ENCODE measurements at places on chromosomes 7 and 10.
A peak's percentile ranks its signal among the peaks of the same experiment; 100 is the strongest.

DNA sequence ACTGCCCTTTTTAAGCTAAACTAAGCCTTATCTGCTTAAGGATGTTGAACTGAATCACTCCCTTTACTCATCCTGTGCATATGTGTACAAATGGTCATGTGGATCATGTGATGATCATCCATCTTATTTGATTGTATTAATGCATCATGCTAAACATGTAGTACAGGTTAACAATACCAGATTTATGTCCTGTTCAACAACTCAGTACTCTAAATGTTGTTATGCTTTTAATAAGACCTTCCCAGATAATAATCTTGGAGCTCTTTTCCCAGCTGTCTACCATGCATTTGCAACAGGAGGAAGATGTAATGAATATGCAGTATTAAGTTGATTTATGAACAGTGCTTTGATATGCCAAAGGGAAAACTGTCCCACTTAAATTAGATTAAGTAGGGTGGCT is 318.0 kb downstream of the BICC1 start:
- peaks cover 54% of the 10 kb centered on the region for H3K4me1 ChIP-seq
- H3K27ac ChIP-seq: no peak overlapping the region
- H3K27me3 ChIP-seq: no peaks in the 10 kb centered on the region
- no peak for DNase-seq

- no peak overlapping the region for H3K27ac ChIP-seq
- no peak for DNase-seq
- H3K4me1 ChIP-seq: peaks cover 20% of the 10 kb centered on the region
- no peak overlapping the region for H3K4me3 ChIP-seq
- no peaks in the 10 kb centered on the region for H3K27me3 ChIP-seq
These were observed 230.9 kb downstream of the DOCK4 start for GRCh38 chr7:111975346-111975745.

- no peaks in the 10 kb centered on the region for H3K27me3 ChIP-seq
- peak overlapping the region; percentile 34 for H3K27ac ChIP-seq
- no peak for DNase-seq
- H3K36me3 ChIP-seq: peaks cover 17% of the 10 kb centered on the region
- H3K4me1 ChIP-seq: peaks cover 11% of the 10 kb centered on the region
- no peak overlapping the region for H3K4me3 ChIP-seq
These were observed 5.9 kb downstream of the BORCS7 start for GRCh38 chr10:102859911-102860310.

DNA sequence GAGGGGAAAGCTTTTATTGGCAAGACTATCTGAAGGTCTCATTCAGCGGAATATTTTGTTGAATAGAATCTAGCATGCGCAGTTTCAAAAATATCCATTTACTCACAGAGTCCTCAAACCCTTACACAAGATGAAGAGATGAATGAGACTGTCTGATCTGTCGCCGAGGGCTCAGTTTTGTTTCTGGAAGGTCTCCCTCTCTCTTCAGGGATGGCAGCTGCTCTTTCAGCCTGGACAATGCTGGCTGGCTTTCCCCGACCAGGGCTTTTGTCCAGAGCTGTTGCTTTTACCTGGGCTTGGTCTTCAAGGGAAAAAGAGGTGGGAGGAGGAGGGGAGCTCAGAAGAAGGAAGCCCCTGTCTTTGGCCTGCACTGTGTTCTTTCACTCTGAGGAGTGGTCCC is 81.9 kb upstream of the BTBD16 start:
- H3K4me1 ChIP-seq: peaks cover 53% of the 10 kb centered on the region
- no peak overlapping the region for H3K4me3 ChIP-seq
- peaks cover 5% of the 10 kb centered on the region for H3K36me3 ChIP-seq

DNA sequence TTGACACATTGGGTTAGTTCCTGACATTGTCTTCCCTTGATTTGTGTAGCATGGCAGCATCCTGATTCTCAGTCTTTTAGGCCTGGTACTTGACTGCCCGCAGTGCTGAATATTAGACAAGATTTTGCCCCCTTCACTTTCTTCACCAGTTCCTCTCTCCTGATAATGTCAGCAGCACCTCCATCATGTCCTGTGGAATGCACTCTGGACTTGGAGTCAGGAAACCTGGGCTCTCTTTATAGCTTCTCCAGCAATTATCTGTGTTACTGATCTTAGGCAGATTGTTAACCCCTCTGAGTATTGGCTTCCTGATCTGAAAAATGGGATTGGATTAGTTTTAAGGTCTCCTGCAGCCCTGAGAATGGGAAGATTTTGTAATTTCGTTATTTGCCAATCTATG is 19.0 kb downstream of the HBP1 start:
- no peak overlapping the region for H3K4me3 ChIP-seq
- DNase-seq: no peak
- H3K27me3 ChIP-seq: no peaks in the 10 kb centered on the region
- peaks cover 66% of the 10 kb centered on the region for H3K36me3 ChIP-seq

DNA sequence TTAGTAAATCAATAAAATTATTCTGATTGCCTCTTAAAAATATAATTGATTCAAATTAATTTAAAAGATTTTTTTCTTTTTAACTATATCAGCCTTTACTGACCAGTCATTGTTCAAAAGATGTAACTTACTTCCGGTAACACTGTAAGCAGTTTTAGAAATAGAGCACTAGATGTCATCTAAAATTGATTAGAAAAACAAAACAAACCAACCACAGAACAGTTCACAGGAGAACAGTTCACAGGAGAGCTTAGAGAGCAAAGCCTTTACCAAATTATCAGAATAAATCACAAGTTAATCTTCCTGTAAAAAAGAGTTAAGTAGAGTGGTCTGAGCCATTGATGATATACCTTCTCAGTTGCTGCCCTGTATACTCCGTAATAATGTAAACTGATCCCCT is 133.3 kb upstream of the DGKB start:
- H3K4me1 ChIP-seq: no peaks in the 10 kb centered on the region
- no peak overlapping the region for H3K27ac ChIP-seq
- H3K27me3 ChIP-seq: no peaks in the 10 kb centered on the region
- DNase-seq: no peak
- no peak overlapping the region for H3K4me3 ChIP-seq

DNA sequence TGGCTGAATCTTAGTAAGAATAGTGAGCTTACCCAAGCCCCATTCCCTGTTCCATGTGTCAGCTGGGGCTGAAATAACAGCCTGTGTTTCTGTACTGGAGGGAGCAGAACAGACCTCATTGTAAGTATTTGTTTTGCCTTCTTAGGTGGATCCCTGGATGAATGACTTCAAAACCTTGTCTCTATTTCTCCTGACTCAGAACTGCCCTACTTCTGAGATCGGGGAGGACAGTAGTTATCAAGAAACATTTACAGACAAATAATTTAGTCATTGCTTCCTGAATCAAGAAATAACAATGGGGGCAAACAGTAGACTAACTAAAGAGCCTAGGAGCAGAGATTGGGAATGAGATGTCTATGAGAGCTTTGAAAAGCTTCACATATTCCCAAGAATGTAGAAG is 58.8 kb downstream of the TPST1 start:
- H3K4me1 ChIP-seq: peaks cover 7% of the 10 kb centered on the region
- no peak overlapping the region for H3K27ac ChIP-seq
- H3K36me3 ChIP-seq: peaks cover 50% of the 10 kb centered on the region
- no peak overlapping the region for H3K4me3 ChIP-seq

DNA sequence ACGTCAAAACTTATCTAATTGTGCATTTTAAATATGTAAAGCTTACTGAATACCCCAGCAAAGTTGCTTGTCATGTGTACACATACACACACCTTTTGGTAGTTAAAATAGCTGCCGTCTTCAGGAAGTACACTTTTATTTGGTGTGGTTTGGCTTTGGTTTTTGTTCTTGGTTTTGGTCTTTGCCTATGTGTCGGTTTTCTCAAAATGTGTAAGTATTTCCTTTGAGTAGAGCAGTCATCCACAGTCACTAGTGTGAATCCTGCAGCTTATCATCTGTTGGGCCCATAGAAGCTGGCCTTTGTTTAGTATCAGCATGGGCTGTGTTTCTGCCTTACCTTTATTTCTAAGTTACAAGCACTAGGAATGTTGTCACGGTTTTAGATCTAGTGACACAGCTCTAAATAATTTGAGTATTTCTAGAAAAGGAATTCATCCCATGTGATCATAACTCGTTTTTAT is 35.3 kb downstream of the NET1 start:
- peaks cover 12% of the 10 kb centered on the region for H3K36me3 ChIP-seq
- no peaks in the 10 kb centered on the region for H3K27me3 ChIP-seq
- H3K27ac ChIP-seq: no peak overlapping the region
- no peak for DNase-seq

- no peak overlapping the region for H3K27ac ChIP-seq
- peaks cover 2% of the 10 kb centered on the region for H3K27me3 ChIP-seq
- H3K4me1 ChIP-seq: peaks cover 7% of the 10 kb centered on the region
- H3K36me3 ChIP-seq: no peaks in the 10 kb centered on the region
- no peak for DNase-seq
These were observed 58.8 kb upstream of the MAGI2 start for GRCh38 chr7:79512261-79512660.

DNA sequence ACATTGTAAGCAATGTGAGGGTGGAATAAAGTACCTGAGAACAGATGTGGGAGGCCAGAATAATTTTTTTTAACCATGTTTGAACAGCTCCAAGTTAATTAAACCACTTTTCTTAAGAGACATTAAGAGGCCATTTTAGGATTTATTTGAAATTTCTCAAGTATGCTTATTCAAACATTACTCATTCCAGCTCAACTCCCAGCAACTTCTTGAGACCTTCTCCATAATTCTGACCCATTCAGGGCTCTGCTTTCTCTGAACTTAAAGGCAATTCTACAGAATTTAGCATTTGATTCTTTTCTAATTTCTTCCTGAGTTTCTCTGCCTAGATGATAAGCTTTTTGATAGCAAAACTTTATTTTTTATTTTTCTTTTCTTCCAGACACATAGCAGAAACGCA is 314.5 kb downstream of the CAMK1D start:
- no peak overlapping the region for H3K4me3 ChIP-seq
- H3K27ac ChIP-seq: no peak overlapping the region
- no peaks in the 10 kb centered on the region for H3K36me3 ChIP-seq
- H3K27me3 ChIP-seq: peaks cover 6% of the 10 kb centered on the region
- DNase-seq: no peak

GRCh38 chr10:69742928-69743602 is 58.6 kb upstream of the COL13A1 start:
- no peak overlapping the region for H3K4me3 ChIP-seq
- H3K27me3 ChIP-seq: peaks cover 36% of the 10 kb centered on the region
- H3K27ac ChIP-seq: no peak overlapping the region
- no peaks in the 10 kb centered on the region for H3K36me3 ChIP-seq
- H3K4me1 ChIP-seq: peaks cover 46% of the 10 kb centered on the region

GRCh38 chr7:15692501-15693020 is 6.1 kb upstream of the MEOX2 start:
- H3K4me1 ChIP-seq: peaks cover 15% of the 10 kb centered on the region
- H3K4me3 ChIP-seq: no peak overlapping the region
- no peaks in the 10 kb centered on the region for H3K36me3 ChIP-seq
- no peak overlapping the region for H3K27ac ChIP-seq

DNA sequence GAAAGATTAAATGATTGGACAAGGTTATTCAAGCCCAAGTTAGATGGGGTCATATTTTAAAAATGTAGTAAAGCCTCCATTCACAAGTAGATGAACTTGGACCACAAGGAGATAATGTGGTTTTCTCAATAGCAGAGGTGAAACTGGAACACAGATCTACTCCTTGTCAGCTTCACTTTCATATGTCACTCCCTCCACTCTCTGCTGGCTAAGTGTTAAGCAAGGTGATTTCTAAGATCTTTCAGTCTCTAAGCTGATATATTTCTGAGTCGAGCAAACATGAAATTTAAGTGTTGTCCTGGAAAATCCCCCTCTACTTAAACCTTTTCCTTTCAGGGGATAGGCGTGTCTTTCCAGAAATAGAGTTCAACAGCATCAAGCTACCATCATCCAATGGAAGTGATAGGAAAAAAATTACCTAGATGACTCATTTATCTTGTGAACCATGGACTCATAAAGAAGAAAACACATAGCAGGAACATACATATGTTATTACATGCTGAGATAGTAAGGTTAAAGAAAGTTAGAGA is 275.0 kb downstream of the PTEN start:
- no peaks in the 10 kb centered on the region for H3K36me3 ChIP-seq
- DNase-seq: no peak
- peaks cover 13% of the 10 kb centered on the region for H3K4me1 ChIP-seq
- H3K27ac ChIP-seq: no peak overlapping the region
- no peak overlapping the region for H3K4me3 ChIP-seq
- H3K27me3 ChIP-seq: no peaks in the 10 kb centered on the region

DNA sequence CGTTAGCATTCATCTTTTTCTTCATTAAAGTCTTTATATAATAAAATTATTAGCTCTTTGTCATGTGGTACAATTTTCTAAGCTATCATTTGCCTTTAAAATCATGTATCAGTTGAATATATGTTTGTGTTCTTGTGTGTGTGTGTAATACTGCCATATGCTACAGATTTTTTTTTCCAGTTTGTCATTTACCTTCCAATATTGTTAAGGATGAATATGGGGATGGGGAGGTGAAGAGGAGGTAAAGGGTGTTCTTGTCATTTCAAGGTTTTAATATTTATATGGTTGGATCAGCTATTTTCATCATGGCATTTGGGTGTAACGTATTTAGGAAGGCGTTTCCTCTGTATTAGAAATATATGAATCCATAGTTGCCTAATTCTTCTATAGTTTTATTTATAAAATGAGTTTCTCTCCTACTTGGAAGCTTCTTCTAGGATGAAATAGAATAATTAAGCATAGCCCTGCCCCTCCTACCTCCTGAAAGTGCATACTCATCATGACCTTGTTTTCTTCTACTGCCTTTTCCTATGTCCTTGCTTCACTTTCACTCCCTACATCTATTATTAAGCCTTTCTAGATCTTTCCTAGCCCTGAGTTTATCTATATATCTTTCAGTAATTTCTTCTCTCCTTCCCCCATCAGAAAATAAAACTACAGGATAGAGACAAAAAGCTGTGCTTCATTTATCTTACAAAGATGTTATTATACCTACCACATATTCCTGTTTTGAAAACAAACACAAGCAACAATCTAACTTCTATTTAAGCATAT is 25.1 kb downstream of the RAB18 start:
- peaks cover 3% of the 10 kb centered on the region for H3K36me3 ChIP-seq
- no peaks in the 10 kb centered on the region for H3K4me1 ChIP-seq
- no peak overlapping the region for H3K27ac ChIP-seq
- H3K27me3 ChIP-seq: no peaks in the 10 kb centered on the region
- DNase-seq: no peak
- no peak overlapping the region for H3K4me3 ChIP-seq

DNA sequence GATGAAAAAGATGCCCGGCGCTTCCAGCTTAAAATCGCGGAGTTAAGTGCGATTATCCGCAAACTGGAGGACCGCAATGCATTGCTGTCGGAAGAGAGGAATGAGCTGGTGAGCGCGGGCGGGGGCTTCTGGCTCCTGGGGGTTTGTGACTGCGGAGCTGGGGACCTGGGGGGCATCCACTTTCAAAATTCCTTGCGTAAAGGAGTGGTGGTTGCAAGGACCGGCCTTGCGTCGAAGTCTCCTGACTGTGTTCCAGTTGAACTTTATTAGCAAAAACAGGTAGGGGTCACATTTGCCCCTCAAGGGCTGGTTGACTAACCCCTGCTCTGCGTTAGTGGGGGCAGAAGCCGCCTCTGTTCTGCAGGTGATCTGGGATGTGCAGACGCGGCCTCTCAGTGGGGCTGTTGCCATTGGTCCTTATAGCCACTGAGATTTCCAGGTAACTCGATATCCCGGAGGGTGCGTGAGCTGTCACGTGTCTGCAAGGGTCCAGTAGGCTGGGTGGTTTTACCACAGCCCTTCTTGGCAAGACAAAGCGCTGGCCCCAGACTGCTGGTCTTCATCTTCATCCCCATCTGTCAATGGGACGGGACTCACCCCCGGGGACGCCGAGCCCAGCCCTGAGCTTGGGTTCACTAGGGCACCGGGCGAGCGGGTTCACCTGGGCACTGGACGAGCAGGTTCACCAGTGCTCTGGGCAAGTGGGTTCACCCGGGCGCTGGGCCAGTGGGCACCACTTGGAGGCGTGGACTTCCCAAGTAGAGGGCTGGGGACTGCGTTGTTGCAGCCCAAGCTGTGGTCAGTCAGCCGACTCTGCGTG is 51.5 kb upstream of the DPYSL4 start:
- no peak for DNase-seq
- no peaks in the 10 kb centered on the region for H3K36me3 ChIP-seq
- peaks cover 5% of the 10 kb centered on the region for H3K4me1 ChIP-seq
- H3K27me3 ChIP-seq: peaks cover 3% of the 10 kb centered on the region
- H3K27ac ChIP-seq: no peak overlapping the region

Measured in nephron progenitor cell (in vitro differentiated cells).